ENCODE measurements at places on chromosomes 12 and 14. TPM values are rescaled to one million over a fixed set of nuclear protein-coding genes. Genes with fewer than 3 reads are reported as not detected.

DNA sequence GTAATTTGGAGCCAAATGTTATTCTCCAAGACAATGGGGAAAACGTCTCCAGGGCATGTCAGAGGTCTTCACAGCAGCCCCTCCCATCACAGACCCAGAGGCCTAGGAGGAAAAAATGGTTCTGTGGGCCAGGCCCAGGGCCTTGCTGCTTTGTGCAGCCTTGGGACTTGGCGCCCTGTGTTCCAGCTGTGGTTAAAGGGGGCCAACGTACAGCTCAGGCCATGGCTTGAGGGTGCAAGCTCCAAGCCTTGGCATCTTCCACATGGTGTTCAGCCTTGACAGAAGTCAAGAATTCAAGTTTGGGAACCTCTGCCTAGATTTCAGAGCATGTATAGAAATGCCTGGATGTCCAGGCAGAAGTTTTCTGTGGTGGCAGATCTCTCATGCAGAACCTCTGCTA is 3.2 kb upstream of the CRY1 start:
- DNase-seq, result no peak

DNA sequence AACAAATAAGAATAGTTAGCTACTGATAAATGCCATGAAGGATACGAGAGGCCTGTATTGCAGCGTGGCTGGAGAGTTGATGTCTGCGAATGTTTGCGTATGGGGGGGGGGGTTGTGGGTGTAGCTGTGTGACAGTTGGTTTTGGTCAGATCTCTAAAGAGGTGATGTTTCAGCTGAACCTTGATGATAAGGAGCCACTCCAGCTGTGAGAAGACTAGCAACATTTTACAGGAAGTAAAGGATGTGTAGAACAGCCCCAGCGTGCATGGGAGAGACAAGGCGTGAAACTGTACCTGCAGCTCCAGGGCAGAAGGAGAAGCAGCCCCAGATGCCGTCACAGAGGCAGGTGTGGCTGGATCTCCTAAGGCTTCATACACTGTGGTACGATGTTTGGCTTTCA is 416.9 kb downstream of the TMEM132D start:
- DNase-seq, result no peak

GRCh38 chr12:91356405-91356804 is 173.8 kb upstream of the DCN start:
- no peak for DNase-seq

- DNase-seq, result no peak
Measured at GRCh38 chr12:5376591-5377207, 55.2 kb upstream of the NTF3 start.

DNA sequence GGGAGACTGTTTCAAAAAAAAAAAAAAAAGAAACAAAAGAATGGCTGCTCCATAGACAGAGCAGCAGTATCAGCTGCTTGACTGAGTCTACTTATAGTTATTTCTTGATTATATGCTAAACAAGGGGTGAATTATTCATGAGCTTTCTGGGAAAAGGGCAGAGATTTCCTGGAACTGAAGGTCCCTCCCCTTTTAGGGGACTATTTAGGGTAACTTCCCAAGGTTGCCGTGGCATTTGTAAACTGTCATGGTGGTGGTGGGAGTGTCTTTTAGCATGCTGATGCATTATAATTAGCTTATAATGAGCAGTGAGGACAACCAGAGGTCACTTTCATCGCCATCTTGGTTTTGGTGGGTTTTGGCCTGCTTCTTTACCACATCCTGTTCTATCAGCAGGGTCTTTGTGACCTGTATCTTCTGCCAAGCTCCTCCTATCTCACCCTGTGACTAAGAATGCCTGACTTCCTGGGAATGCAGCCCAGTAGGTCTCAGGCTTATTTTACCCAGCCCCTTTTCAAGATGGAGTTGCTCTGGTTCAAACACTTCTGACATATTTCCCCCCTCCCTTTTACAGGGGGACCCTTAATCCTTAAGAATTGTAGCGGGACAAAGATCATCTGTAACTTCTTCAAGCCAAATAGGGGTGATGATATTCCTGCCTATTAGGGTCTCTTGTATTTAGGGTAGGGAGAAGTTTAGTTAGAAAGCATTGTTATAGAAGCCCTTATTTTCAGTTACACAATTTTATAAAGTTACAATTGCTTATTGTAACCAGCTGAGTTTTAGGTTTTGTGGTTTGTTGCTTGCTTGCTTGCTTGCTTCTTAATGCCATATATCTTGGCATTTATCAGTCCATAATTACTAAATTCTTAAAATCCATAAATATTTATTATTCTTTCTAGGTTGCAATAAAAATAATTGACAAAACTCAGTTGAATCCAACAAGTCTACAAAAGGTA is 42.5 kb downstream of the MARK3 start:
- DNase-seq, result no peak

DNA sequence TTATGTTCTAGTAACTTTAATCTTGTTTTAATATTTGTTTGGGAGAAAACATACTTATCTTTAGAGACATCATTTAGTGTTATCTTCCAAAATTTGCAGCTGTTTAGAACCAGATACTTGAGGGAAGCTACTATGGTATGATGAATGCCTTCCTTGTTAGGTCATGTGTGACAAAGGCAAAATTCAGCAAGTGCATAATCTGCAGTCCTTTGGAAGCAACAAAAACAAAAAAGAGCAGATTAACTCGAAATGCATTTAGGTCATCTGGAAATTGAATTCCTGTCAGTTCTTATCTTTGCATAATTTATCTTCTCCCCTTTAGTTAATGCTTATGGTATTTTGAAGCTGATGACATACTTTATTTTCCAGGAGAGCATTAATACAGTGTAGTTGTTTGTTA is 3.5 kb downstream of the FBXO34 start:
- DNase-seq, result no peak

GRCh38 chr12:19970116-19970515 is 398.2 kb upstream of the PDE3A start:
- no peak for DNase-seq

DNA sequence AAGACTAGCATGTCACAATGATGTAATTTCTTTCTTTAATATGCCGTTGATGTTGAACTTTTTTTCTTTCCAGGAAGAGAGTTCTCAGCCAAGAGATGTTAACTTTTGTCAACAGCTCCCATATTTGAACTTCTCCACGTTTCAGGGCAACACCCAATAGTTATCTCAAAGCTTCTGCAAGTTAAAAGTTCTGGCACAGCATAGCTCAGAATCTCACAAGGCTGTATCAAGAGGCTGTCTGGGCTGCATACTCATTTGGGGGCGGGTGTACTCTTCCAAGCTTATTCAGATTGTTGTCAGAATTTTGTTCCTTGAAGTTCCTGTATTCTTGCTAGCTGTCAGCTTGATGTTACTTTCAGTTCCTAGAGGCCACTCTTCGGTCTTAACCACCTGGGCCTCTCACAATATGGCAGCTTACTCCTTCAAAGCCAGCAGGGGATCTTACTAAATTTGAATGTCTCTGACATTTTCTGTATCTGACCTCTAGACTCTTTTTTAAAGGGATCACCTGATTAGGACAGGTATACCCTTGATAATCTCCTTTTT is 38.9 kb downstream of the KCNC2 start:
- DNase-seq, result no peak

GRCh38 chr14:60092526-60092920 is 800 bp downstream of the PCNX4 start:
- no peak for DNase-seq

AICDA gene
- not detected for polyA plus RNA-seq

MTA1 gene
- 23.0 TPM for polyA plus RNA-seq

ACOT2 gene
- polyA plus RNA-seq, result 23.1 TPM

NANOG gene
- 0.01 TPM for polyA plus RNA-seq

RPS6KL1 gene
- 0.67 TPM for polyA plus RNA-seq

FMNL3 gene
- 26.3 TPM for polyA plus RNA-seq

MYL2 gene
- polyA plus RNA-seq, result not detected

Data from ovary (tissue), 10 donors.